ENCODE measurements at places on chromosomes 2 and 18. TPM values are rescaled to one million over a fixed set of nuclear protein-coding genes. Genes with fewer than 3 reads are reported as not detected.

DNA sequence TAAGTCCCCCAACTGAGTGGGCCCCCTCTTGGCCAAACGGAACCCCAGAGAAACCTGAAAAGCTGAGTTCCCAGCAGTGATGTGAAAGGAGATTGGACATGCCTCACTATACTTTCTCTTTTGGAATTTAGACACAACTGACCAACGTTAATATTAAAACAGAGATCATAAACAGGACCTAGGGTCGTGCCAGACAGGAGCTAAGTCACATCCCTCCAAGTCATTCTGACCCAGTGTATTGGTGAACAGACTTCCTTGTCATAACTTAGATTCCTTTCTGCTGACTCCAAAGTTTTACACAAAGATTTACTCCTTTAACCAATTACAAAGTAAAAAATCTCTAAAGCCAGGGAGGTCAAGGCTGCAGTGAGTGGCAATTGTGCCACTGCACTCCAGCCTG, 46.9 kb downstream of the UXS1 start:
- DNase-seq: no peak

DNA sequence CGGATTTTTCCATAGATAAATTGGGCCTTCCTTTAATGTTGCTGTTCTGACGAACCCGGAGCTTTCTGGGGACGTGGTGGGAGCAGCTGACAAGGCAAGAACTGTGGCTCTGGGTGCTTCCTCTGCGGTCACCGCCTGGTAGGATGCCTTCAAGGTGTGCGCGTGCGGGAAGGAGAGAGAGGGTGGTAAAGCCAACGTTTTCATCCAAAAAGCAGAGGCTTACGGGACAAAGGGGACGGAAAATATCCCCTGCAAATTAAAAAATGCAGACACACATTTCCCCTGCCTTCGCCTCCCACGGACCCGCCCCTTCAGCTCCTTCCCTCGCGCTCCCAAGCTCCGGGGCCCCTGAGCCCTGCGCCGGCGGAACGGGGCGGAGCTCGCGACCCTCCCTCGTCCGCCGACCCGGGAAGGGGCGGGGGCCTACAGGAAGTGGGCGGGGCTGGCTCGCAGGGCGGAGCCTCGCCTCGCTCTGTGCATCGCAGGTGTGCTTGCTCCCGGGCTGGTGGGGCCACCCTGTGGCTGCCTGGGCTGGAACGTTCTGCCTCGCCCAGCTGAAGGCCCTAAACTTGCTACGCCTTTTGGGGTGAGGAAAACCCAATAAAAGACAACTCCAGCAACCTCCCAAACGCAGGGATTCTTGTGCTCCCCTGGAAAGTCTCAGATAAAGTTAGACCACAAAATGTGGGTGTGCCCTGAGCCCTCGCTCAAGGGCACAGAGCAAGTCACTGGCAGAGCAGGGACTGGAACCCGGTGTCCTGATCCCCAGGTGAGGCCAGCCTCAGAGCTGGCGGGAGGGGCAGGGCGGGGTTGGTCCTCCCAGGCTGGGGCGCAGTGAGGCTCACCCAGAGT, 25.4 kb upstream of the SLC66A3 start:
- DNase-seq: peak; percentile 78

GRCh38 chr18:45522371-45522770, 92.9 kb upstream of the SLC14A2 start:
- DNase-seq: no peak

TGOLN2 gene
- total RNA-seq: 168 TPM

TEX44 gene
- total RNA-seq: not detected

M1AP gene
- total RNA-seq: not detected

ABHD1 gene
- total RNA-seq: 0.89 TPM

Data from CD4-positive, CD25-positive, alpha-beta regulatory T cell (primary cell).